Naive thymus-derived CD4-positive, alpha-beta T cell (primary cell): ENCODE measurements at places on chromosomes 3 and 15. TPM values are rescaled to one million over a fixed set of nuclear protein-coding genes. Genes with fewer than 3 reads are reported as not detected.

WDR72 gene
- total RNA-seq: not detected

- DNase-seq: no peak
Observed at GRCh38 chr15:64122444-64122843, 26.7 kb downstream of the SNX1 start.

- DNase-seq: peak; percentile 7
Observed at GRCh38 chr15:57079446-57079845, 161.0 kb downstream of the TCF12 start.

DNA sequence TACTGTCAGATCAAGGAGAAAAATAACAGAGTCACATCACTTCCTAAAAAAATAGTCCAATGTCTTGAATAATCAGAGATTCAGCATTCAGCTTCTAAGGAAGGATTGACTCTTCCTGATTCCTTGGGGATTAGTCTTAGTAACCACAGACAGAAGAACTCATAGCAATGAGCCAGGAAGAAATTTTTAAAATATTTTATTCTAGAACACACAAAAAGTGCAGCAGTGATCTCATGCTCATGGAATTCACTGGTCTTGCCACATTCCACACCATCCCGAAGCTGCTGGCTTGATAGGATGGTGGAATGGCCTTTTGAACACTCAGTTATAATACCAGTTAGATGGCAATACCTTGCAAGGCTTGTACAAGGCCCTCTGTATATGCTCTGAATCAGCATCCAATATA is 43.0 kb upstream of the ABI3BP start:
- no peak for DNase-seq

DNA sequence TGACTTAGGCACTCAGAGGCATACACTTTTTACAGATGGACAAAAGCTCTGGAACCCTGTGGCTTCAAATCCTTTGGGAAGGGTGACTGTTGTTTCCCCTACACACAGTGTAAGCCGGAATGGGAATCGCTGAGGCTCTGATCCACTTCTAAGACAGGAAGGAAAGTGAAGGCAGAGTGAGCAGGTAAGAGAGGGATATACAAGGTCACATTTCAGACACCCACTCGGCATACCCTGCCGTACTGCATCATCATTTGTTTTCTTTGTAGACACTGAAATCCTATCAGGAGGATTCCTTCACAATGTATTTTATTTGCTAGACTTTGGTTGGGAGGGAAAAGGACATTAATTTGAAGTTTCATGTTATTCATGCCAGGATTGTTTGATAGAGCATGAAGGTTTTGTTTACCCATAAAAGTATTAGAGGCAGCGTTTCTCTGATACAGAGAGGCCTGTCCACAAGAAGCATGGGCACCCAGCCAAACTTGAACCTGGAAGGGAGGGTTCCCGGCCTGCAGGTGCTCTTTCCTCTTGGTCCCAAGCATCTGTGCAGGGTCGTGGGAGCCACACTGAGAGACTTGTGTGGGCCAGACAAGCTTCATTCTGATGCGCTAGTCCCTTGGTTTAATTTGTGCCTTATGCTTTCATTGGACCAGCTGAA is 21.9 kb upstream of the POLR2M start:
- no peak for DNase-seq

GRCh38 chr3:15174953-15175352 is 31.1 kb upstream of the CAPN7 start:
- DNase-seq: no peak

- no peak for DNase-seq
Observed at GRCh38 chr15:73879426-73879825, 6.1 kb downstream of the TBC1D21 start.
